Suppressor macrophage treated with lipopolysaccharide for 4 hours (primary cell): ENCODE measurements at places on chromosomes 7 and 10.

GRCh38 chr7:24283554-24283896 is 465 bp upstream of the NPY start:
- DNase-seq, result no peak

DNA sequence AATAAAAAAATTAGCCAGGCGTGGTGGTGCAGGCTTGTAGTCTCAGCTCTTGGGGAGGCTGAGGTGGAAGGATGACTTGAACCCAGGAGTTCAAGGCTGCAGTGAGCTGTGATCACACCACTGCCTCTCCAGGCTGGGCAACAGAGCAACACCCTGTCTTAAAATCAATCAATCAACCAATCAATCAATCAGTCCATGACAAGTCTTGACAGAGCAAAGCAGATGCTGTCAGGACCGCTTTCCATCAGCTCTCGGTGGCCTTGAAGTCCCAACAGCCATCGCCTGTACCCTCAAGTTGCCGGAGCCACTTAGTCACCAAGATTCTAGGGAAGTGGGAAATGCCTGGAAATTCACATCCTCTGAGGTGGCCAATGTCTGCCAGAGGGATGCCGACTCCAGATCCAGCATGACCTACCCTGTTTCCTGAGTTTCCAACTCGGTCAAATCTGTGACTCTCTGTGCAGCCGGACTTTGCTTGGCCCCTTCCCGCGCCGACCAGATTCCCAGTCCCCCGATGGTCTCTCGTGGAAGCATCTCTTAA is 871 bp upstream of the CCL24 start:
- DNase-seq, result no peak

DNA sequence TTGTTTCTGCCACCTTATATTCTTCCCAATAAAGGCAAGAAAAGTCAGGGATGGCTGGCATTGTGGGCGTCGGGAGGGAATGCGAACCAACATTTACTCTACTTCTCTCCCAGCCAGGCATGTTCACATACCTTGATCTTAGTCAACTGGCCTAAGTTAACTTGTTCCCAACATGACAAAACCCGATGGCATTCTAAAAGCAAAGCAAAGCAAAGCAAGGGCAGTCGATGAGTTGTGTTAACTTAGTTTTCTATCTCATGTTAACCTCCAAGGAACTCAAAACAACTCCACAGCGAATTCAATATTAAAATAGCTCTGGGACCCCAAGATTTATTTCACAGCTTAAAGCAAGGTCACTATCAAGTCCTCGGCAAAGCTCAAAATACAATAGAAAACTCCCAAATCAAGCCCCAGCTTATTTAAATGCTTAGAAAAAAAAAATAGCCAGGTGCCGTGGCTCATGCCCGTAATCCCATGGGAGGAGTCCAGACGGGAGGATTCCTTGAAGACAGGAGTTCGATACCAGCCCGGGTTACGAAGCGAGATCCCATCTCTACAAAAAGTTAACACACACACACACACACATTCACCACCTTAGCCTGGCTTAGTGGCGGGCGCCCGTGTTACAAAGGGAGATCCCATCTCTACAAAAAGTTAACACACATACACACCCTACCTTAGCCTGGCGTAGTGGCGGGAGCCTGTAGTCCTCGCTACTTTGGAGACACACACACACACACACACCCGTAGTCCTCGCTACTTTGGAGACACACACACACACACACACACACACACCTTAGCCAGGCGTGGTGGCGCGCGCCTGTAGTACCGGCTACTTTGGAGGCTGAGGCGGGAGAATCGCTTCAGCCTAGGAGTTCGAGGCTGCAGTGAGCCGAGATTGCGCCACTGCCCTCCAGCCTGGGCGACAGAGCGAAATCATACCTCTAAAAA is 901 bp upstream of the CCNY start:
- DNase-seq, result peak; percentile 11

DNA sequence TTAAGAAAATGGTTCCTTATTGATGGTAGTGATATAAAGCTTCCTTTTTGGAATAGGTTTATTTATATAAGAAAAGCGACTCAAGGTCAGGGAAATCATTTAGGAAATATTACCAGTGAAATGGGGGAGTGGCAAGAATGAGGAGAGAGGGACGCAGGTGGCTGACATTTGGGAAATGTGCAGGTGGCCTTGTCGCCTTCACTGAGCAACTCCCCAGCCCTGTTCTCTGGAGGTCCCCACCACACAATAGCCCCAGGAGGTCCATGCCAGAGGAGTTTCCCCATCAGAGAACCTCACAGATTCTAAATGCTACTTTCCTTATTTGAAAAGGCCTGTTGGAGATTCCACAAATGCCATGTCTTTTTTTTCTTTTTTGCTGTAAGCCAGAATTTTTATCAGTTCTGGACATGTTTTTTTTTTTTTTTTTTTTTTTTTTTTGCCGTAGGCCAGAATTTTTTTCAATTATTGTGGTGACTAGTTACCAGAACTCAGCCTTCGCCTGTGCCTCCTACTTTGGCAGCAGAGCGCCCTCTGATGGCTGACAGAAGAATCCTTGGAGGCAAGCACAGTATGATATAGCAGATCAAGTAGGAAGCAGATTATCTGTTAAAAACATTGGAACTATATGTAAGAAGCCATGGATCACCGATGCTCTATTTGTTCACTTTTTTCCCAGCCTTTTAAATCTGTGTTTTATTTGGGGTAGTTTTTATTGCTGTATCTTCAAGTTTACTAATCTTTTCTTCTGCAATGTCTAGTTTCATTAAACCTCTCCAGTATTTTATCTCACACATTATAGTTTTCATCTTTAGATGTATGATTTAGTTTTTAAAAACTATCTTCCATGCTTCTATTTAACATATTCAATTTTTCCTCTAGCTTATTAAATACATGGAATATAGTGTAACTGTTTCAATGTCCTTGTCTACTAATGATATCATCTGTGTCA is 18.6 kb downstream of the OPALIN start:
- DNase-seq, result peak; percentile 67

DNA sequence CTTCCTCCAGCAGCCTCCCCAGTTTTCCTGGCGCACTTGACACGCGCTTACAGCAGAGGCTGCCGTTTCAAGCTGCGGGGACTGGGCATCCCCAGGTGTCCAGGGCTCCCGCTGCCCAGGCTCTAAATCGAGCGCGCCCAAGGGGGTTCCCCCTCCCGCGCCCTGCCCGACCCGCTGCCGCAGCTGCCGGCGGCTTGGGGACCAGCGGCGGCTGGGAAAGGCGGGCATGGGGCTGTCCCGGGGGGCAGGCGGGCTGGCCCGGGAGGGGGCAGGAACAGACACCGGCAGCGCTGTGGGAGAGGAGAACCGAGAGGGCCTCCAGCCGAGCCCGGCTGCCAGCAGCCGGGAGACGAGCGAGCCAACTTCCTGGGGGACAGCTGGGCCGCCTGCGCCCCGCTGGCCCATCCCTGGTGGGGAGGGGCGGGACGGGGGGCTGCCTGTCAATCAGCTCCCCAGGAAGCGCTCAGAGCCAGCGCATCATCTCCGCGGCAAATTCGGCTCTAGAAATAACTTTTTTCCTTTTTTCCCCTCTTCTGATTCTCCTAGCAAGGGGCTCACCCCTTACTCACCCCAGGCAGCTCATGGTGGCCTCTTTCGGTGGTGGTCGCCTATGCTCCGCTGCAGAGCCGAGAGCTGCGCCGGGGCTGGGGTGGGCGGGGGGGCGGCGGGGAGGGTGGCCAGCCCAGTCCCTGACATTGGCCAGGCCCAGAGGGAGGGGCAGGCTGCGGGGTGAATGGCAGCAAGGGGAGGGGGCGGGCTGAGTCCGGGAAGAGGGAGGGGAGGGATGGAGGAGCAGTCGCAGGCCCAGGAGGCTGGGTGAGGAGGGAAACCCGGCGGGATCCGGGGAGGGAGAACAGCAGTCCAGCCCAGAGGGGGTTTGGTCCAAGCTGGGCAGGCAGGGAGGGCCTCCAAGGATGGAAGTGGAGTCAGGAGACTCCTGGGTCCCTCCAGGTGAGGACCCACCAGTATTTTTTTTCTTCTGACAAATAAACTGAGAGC is 14.7 kb downstream of the GRID2IP start:
- DNase-seq, result no peak

DNA sequence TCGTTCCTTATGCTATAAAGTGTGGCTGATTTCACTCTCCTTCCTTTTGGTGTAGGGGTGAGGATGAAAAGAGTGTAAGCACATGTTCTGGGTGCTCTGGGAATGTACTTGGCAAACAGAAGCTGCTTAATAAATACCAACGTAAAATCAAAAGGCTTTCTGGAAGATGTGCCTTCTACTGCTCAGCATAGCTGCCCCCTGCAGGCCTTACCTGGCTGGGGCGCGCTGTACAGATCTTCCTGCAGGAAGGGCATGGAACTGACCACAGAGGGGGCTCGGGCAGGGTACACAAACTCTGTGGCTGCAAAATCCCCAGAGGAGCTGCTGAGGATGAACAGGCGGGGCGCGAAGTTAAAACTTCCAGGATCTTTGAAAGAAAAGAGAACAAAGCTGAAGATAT is 169.4 kb downstream of the SVIL start:
- no peak for DNase-seq

DNA sequence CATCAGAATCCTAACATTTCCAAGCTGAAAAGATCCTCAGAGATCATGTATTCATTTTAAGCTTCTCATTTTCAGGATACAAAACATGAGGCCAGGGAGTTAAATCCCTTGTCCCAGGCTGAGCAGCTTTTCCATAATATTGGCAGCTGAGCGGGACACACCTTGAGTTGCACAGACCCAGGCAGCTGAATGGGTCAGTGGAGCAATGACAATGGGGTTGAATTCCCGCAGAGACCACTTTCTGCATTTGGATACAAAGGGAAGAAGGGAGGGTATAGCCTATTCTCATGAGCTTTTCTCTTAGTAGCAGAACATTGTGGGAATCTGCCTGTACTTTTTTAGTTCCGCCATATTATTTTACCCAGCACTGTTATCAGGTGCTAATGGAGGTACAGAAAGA is 49.5 kb downstream of the PRR15 start:
- no peak for DNase-seq

GRCh38 chr10:108601851-108602250 is 1321.5 kb downstream of the XPNPEP1 start:
- no peak for DNase-seq

GRCh38 chr10:62755662-62756653 is 48.6 kb upstream of the ADO start:
- DNase-seq, result no peak

DNA sequence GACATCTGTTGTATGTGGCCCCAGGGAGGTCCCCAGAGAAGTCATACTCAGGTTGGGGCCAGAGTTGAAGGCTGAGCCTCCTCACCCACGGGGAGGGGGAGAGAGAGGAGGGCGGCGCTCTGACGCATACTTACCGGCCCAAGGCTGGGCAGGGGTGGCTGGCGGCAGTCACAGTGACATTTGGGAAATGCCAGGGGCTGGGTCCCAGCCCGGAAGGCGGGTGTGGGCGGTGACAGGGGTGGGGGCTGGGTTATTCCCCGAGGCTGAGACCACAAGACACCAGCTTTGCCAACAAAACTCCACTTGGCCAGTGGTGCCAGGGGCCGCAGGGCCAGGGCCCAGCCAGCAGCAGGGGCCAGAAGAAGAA is 41.1 kb downstream of the RASGEF1A start:
- DNase-seq, result peak; percentile 35
